ENCODE measurements at places on chromosomes 2 and 18.

DNA sequence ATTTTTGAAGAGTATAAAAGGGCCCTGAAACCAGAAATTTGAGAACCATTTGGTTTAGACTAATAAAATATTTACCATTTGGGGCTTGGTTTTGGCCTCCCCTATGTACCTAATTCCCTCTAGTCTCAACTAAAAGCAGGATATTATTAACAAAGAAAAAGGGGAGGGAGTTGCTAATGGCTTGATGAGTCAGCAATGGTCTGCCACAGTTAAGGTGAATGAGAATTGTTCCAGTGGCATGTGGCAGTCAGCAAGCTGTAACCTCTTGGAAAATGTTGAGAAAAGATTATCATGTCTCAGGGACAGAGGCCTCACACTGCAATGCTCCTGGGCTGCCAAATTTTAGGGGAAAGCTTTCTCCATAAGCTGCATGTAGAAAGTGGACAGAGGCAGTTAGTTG lies 20.1 kb upstream of the SLC39A10 start:
- no peak for DNase-seq

- no peak for DNase-seq
Observed at GRCh38 chr2:96532641-96533291, 3.8 kb upstream of the ARID5A start.

GRCh38 chr2:74119339-74119738 lies 28.4 kb downstream of the BOLA3 start:
- no peak for DNase-seq

DNA sequence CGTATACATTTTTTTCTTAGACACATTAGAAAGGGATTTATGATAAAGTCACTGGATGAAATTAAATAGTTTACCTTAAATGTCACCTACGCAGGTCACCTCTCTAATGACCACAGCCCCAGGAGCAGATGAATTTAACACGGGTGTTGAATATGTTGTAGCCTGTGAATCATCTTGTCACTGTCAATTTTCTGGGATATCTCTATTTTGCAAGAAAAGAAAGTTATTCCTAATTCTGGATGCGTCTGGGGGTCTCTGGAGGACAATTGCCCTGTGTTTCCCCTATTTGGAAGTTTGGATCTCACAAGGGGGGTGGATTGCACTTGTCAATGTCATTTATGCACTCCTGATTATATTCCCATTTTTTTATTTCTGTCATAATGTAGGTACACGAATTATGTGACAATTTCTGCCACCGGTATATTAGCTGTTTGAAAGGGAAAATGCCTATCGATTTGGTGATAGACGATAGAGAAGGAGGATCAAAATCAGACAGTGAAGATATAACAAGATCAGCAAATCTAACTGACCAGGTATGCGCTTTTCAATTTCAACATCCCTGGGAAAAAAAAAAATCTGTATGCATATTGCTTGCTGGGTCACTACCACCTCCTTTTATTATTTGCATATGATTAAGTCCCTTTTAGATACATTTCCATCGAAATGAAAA lies 7.7 kb downstream of the MEIS1 start:
- no peak for DNase-seq

DNA sequence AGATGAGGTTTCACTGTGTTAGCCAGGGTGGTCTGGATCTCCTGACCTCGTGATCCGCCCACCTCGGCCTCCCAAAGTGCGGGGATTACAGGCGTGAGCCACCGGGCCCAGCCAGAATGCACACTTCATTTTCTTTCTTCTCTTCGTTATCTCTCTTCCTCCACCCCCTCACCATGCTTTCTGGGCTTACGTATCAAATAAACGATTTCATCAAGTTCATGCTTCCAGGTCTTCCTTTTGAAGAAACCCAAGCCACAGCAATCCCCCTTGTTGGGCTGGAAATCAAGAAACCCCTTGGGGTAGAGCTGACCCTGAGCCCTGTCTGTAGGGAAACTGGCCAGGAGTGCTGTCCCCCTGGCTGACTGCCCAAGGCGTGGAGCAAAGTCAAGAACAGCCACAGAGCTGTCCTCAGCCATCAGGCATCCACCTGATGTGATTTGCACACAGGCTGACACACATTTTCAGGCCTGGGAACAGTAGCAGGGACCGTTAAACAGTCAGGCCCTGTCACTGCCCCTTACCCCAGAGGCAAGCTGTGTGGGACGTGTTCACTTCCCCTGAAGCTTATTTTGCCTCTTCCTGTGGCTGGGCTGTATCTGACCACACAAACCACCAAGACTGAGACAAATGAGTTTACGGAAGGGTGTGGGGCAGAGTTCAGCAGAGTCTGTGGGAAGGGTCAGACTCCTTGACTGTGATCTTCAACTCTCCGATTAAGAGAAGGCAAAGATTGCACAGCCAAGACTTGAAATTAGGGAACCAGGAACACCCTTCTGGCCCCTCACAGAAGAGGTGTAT lies 15.1 kb upstream of the NMUR1 start:
- DNase-seq = no peak

DNA sequence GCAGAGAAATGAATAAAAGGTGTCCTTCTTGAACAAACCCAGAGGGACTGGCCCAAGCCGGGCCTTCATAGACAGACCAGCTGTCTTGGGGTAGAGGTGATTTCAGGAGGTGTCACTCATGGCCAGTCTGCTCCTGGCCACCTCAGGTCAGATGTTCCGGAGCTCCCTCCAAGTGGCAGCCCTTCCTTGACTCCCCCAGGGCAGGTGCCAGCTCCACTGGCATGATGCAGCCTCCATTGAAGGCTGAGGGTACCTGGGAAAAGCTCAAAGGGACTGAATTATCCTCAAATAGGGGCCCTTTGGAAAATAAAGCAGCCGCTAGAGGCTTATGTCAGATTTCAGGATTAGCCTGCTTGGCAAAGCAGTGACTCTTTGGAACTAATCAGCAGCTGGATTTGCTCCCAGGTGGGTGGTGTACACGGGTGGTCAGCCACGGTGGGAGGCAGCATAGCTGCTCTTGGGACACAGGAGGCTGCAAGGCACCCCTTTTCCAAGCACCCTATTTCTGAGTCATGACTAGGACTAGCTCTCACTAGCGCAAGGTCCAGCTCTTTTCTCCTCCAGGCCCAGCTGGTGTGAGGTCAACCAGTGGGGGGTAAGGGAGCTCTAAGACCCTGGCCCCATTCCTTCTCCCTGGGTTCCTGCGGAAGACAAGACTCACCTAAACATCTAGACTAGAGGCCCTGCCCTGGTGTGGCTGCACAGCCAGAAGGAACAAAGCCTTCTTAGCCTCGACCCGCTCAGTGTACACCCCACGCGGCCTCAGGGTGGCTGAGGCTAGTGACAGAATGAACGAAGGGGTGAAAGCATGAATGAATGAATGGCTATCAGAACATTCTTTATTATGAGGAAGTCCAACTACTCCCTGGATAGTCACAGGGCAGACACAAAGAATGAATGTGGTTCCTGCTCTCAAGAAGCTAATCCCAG lies 29.3 kb downstream of the HS1BP3 start:
- no peak for DNase-seq

DNA sequence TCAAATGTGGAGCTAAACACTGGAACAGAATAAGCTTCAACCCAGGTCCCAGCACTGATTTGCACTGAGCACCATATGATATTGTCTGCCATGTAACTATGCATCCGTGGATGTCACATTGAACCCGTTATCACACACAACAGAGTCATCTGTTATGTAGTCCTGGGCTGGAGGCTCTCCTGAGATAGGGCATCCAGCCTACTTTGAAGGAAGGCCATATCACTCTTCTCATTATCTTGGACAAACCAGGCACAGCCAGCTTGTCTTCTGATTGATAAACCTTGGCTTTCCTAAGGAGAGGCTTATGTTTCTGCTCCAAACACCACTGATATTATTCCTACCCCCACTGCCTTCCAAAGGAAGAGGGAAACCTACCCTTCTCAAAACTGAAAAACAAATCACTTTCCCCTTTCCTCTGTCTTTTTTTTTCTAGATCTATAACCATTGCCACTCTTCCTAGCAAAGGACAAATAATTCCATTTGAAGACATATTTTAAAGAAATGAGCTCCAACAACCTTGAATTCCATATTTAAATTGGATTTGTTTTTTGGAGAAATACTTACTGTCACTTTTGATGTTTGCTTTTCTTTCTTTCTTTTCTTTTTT lies 16.4 kb downstream of the RSAD2 start:
- DNase-seq = no peak

GRCh38 chr2:241491549-241492173 lies 16.7 kb downstream of the STK25 start:
- DNase-seq = no peak

DNA sequence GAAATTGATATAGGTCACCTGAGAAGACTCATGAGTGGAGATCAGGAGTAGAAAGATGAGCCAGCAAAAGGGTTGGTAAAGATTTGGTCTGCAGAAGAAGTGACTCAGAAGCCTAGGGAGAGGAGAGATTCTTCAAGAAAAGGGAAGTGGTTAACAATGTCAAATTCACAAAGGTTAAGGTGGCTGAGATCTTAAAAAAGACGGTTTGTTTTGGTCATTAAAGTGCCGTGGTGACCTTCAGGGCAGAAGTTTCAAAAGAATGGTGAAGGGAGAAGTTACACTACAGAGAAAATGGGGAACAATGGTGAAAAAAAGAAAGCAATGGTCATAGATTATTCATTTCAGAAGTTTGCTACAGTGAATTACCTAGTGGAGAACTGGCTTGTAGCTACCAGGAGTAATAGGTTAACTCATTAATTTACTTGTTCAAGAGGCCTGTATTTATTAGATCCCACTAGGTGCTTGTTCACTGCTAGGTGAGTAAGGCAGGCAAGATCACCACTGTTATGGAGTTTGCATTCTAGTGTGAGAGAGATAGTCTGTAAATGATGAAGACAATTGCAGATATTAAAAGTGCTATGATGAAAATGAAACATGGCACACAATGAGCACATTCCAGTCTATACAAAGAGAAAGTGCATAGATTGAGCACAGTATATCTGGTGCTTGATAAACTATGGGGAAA lies 43.0 kb downstream of the FBXO48 start:
- no peak for DNase-seq

DNA sequence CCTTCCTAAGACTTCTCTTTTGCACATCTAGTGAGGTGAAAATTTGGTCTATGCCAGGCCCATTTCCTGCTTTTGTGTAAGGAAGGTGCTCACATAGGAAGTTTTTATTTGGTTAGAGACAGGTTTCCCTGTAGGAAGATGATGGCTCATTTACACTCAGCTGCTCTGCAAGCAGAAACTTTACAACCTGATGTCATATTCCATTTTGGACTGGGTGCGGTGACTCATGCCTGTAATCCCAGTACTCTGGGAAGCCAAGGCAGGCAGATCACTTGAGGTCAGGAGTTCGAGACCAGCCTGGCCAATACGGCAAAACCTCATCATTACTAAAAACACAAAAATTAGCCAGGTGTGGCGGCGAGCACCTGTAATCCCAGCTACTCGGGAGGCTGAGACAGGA lies 35.8 kb downstream of the CASP10 start:
- no peak for DNase-seq

DNA sequence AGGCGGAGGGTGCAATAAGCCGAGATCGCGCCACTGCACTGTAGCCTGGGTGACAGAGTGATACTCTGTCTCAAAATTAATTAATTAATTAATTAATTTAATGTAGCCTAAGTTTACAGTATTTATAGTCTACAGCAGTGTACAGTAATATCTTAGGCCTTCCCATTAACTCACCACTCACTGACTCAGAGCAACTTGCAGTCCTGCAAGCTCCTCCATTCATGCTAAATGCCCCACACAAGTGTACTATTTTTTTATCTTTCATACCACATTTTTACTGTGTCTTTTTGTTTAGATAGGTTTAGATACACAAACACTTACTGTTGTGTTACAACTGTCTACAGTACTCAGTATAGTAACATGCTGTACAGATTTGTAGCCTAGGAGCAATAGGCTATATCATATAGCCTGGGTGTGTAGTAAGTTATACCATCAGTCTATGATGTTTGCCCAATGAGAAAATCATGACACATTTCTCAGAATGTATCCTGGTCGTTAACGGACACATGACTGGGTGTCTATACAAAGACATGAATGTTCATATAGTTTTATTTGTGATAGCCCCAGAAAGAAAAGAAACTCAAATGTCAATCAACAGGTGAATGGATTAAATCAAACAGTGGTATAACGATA lies 15.8 kb upstream of the RNU2-63P start:
- DNase-seq = no peak

DNA sequence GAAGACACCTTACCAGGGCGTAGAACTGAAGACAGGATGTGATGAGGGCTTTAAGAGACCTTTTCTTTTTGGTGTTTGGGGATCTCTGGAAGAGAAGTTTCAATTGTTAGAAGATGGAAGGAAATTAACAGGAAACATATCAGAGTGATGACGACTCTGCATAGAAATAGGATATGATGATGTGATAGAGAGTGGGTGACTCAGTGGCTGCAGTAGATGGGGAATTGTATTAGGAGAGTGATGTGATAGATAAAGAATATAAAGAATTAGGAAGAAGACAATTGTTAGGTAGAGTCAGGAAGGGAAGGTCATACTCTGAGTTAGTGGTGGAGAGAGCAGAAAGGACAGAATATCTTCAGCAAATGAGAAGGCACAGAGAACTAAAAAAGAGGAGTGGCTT lies 593.9 kb downstream of the NYAP2 start:
- DNase-seq = no peak

- DNase-seq = no peak
Observed at GRCh38 chr2:238573065-238573778, 146.5 kb downstream of the ASB1 start.

GRCh38 chr2:204557604-204558003 lies 12.3 kb downstream of the PARD3B start:
- DNase-seq = no peak

DNA sequence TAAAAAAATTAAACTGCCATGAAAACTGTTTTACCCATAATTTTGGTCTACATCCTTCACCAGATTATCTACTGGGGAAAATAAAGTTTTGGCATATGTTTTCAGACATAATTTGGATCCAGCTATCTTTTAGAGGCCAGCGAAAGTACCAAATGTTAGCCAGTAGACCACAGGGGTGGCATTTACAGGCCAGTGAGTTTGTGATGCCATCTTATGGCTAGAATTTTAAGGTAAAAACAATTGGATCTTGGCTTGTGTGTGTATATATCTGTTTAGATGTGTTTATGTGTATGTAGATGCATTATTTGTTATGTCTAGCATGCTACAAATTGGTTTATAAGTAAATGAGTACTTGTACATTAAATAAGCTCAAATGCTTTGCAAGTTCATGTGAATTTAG lies 322.6 kb downstream of the ASXL3 start:
- no peak for DNase-seq

GRCh38 chr2:99478632-99479031 lies 11.2 kb downstream of the REV1 start:
- no peak for DNase-seq
